Retinal pigment epithelial cell (primary cell): ENCODE measurements at places on chromosomes 1 and 21.

DNA sequence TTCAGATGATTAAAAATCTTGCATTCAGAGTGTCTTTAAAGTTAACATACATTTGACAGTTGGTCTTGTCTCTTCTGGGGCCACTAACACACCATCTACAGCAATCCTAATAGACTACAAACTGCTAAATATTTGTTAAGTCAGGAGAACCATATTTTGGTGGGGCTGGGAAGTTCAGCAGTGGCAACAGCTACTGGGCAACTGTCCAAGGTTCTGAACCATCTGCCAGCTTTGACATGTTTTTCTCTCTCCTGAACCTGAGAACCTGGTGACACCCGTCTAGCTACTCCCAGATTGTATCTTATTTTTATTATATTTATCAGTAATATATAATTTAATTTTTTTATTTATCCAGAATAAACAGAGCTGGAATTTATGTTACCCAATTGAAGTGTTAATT is 199.0 kb upstream of the DPYD start:
- no peak for DNase-seq

- DNase-seq = no peak
Measured at GRCh38 chr1:200901796-200902444, 7.2 kb downstream of the INAVA start.

- no peak for DNase-seq
Measured at GRCh38 chr1:180237869-180238476, 7.9 kb downstream of the LHX4 start.

- DNase-seq = no peak
Measured at GRCh38 chr1:245129319-245130240, 25.2 kb upstream of the KIF26B start.

- no peak for DNase-seq
Measured at GRCh38 chr1:16441282-16441665, 750 bp downstream of the NECAP2 start.

DNA sequence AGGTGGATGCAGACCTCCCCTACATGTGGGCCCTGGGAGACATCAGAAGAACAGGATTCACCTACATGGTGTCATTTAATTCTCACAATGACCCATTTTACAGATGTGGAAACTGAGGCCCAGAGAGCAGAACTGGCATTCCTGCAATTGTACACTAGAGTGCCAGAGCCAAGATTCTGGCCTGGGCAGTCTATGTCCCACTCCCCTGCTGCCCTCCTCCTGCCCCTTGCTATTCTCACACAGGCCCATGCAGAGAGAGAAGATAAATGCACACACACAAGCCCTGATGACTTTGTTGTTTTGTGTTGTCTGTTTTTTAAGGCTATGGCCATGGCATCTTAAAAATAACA is 64.2 kb downstream of the EPHB2 start:
- DNase-seq = no peak

DNA sequence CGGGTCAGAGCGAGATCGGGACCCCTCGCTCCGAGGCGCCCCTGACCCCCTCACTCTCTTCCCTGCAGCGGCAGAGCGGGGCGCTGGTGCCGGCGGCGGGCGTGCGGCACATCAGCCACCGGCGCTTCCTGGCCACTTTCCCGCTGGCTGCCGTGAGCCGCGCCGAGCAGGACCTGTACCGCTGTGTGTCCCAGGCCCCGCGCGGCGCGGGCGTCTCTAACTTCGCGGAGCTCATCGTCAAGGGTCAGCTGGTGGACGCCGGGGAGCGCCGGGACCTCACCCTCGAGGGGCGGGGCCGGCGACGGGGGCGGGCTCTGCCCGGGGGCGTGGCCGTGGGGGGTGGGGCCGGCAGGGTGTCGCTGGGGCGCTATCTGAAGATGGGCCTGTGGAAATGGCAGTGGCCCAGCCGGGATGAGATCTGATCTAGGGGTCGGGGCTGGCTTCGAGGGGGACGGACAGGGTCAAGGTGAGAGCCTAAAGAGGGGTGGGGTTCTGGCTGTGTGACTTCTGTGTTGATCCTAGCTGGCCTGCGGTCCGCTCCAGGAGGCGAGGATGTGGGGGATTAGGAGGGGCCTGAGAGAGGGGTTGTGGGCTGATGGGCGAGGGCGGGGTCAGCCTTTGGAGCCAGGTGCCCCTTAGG is 23.6 kb downstream of the PTPRU start:
- peak; percentile 39 for DNase-seq

DNA sequence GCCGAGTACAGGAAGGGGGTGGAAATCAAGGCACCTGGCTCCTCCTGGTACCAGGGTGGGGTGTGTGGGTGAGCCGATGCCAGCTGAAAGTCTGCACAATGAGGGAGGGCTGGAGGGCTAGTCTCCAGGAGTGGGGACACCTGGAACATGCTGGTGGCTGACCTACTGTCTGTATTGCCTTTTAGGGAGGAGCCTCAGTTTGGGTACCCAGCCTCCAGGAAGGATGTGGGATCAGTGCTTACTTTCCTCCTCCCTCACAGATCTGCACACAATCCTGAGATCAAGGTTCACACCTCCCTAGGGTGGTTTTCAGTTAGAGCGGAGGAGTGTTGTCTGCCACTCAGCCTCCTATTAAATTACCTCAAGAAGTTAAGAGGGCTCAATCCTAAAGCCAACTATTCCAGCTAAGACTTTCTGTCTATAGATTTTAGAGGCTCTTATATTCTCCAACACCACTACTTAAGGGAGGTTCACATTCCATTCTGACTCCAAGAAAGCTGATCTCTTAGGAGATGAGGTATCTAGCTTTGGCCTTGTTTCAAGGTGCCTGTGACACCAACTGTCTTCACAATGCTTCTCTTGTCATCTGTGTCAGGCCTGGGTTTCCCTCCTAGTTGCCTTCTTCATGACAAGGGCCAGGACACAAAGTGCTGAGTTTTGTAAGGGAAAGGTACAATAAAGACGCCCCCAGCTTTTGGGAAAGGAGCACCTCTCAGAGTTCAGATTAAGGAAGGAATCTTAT is 15.7 kb downstream of the SSR2 start:
- no peak for DNase-seq

DNA sequence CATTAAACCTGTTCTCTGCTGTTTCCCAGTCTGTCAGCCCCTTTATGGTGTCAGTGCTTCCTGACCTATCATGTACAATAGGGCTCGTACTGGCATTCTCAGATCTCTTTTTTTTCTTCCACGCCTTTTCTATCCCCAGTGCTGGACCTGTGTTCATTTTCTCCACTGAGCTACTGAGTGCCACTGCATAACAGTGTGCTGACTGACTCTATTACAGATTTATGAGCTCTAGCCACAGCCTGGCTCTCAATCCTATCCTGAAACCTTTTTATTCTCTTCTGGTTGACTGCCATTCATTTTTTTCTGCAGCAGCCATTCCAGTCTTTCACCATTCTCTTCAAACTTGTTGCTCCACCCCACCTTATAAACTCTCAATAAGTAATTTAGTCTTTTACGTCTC is 59.6 kb upstream of the MACF1 start:
- DNase-seq = no peak

DNA sequence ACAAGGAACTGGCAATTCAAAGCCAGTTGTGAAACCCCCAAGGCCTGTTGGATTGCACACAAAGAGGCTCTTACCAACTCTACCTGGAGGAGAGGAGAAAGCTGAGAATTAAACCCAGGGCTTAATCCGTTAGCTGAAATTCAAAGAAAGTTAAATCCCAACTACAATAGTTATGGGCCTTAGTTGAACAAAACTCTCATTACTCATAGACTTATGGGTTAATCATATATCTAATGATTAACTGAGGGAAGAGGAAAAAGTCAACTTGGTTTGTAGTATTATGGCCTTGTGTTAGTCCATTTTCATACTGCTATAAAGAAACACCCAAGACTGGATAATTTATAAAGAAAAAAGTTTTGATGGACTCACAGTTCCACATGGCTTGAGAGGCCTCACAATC is 838.2 kb upstream of the ADGRL2 start:
- DNase-seq = no peak

- no peak for DNase-seq
Measured at GRCh38 chr1:23699280-23700179, 7.9 kb downstream of the RPL11 start.

DNA sequence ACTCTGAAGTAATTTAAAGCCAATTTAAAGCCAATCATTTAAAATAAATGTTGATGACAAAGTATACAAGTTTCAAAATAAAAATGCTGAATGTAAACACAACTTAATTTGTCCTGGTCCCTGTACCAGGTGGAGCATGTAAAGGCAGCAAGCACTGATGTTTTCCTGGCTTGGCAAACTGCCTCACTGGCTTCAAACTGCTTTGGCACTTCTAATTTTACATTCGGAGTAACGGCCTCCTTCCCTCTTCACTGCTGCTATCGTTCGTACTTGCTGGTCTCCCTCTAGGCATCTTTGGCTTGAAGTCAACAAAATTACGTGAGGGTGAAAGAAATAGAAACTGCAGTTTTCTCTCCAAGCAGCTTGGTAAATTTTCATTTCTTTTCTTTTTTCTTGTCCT is 287.9 kb downstream of the LTN1 start:
- no peak for DNase-seq

DNA sequence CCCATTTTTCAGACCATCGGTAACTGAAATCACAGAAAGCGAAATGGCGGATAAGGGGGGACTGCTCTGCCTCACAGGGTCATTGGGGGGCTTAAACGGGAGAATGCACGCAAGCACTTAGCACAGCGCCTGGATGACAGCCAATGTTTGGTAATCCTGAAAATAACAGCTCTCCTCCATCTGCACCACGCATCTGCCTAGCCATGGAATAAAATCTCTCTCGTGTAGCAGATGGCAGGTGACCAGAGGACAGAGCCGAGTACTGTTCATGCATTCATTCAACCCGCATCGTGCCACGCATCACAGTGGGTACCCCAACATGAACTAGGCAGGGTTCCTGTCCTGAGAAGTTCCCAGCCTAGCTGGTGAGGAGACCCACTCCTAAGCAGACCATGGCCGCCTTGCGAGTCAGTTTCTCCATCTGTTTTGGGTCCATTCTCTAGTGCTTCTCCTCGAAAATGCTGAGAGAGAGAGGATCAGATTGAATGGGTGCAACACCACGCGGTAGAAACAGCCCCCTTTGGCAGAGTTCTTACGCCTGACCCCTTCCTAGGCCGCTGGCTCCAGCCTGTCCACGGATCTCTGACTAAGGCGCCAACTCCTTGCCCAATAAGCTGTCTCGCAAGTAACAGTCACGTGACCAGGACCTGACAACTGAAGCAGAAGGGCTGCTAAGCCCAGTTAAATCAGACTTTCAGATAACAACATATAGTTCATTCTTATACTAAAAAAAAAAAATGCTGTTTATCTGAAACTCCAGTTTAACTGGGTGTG is 7.3 kb downstream of the SLC1A7 start:
- DNase-seq = peak; percentile 64

DNA sequence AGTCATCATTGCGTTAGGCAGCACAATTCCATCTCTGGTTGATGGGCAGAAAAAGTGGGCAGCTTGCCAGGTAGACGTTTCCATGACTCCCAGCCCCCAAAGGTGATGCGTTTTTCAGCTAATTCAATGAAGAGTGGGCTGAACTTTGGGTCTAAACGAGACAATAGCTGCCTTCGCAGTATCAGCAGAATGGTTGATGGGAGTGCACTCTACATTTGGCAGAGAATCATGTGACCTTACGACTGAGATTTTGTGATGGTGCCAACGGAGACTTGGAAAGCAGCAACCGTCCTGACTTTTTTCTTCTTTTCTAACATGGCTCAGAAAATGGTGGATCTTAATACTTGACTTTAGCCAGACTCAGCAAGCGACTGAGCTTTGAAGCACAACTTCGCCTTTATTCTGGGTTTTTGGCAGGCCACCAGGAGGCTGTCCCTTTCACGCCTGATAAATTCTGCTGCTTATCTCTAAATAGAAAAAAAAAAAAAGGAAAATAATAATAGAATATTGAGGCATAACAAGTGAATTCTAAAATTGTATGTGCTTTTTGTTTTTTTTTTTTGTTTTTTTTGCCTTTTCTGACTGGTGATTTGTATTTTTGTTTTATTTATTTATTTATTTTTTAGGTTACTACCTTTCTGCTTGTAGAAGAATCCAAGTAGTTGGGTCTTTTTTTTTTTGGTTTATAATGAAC is 804.8 kb downstream of the USP25 start:
- DNase-seq = no peak

- no peak for DNase-seq
Measured at GRCh38 chr1:1304331-1305299, 3.1 kb downstream of the ACAP3 start.

DNA sequence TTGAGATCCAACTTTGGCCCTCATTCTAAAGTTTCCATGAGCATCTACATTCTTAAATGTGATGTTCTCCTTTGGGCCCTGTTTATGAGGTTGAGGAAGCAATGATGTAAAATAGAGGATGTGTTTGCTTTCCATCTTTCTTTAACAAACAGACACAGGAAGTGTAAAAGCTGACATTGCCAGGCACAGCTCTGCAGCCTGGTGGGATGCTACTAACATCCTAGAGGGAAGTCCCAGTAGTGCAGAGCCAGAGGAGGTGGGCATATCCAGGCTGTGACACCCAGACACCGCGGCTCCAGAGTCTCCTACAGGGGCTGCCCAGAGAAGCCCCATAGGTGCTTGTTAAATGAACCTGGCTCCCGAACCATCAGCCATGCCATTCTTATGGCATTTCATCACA is 16.2 kb downstream of the OLFML2B start:
- DNase-seq = no peak

DNA sequence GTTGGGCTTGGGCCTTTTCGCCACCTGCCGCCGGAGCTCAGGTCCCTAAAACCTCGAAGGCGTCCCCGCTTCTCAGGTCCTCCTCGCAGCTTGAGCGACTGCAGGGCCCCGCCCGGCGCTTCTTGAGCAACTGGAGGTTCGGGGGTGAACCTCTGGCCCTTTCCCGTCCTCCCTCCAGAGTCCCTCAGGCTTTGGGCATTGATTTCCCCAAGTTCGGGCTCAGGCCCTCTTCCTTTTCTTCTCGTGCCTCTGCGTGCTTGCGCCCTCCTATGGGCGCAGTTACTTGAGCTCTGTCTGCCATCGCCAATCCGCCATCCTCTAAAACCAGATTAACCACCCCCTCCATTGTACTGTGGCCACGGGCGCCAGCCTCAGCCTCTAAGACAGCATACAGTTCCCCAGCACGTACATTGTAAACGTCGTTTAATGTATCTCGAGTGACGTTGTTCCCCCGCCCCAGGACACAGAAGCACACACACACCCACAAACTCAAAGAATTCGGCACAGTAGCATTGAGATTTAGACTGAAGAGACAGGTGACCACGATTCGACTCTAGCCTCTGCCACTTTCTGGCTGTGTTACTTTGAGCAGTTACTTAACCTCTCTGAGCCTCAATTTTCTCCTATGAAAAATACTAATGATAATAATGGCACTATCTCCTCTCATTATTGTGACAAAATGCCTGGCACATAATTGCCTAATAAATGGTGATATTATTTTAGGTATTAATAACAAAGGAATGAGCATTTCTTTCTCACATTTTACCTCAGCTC is 22.6 kb downstream of the BTG2 start:
- DNase-seq = no peak

GRCh38 chr1:28147264-28148094 is 29.0 kb downstream of the PTAFR start:
- no peak for DNase-seq

- no peak for DNase-seq
Measured at GRCh38 chr1:223525957-223526356, 132.7 kb downstream of the CCDC185 start.

DNA sequence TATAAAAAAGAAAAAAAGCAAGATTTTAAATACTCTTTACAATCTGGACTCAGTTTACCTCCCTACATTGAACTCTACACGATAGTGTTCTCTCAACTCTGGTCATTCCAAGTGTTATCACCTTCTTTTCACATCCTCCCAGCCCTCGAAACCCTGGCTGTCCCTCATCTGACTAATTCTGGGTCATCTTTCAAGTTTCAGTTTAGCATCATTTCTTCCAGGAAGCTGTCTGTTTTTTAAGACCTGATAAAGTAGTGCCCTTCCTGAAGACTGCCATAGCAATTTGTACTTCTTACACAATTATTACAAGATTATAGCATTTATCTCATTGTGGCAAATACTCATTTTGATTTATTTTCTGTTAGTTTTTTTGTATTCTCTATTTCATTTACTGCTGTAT is 1.2 kb downstream of the ALG14 start:
- no peak for DNase-seq
